ENCODE measurements at places on chromosomes 7 and 10.
A peak's percentile ranks its signal among the peaks of the same experiment; 100 is the strongest.

GRCh38 chr7:47525066-47525623 lies 56.8 kb downstream of the TNS3 start:
- no peak for DNase-seq

- DNase-seq: no peak
Observed at GRCh38 chr10:46247808-46248569, 38.8 kb upstream of the ANTXRL start.

GRCh38 chr7:43244232-43244631 lies 131.8 kb downstream of the HECW1 start:
- no peak for DNase-seq

GRCh38 chr7:103630318-103630717 lies 184.3 kb upstream of the SLC26A5 start:
- DNase-seq: no peak

- no peak for DNase-seq
Observed at GRCh38 chr10:132705173-132705572, 80.8 kb downstream of the NKX6-2 start.

GRCh38 chr7:46169384-46169755 lies 248.3 kb upstream of the IGFBP3 start:
- no peak for DNase-seq

GRCh38 chr10:98586096-98586495 lies 139.4 kb upstream of the HPS1 start:
- no peak for DNase-seq

DNA sequence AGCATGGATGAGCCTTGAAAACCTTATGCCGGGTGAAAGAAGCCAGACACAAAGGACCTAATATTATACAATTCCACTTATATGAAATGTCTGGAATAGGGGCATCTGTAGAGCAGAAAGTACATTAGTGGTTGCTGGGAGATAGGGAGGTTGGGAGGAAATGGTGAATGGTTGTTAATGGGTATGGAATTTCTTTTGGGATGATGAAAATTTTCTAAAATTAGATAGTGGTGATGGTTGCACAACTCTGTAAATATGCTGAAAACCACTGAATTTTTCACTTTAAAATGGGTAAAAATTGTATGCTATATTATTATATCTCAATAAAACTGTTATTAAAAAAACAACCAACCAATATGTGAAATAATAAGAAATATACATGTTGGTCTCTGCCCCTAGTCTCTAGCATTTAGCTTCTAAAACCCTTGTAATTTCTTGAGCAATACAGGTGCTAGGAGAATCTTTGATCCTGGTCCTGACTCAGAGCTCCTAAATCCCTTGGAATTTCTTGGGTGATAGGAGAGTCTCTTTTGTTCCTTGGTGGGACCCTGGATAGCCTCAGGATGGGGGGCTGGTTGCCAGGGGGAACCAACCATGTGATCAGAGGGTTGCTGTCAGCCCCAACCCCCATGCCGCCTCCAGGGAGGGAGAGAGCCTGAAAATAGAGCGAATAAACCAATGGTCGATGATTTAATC lies 64.0 kb downstream of the TACR2 start:
- DNase-seq: no peak

- DNase-seq: no peak
Observed at GRCh38 chr10:46528675-46529615, 27.5 kb downstream of the GPRIN2 start.

DNA sequence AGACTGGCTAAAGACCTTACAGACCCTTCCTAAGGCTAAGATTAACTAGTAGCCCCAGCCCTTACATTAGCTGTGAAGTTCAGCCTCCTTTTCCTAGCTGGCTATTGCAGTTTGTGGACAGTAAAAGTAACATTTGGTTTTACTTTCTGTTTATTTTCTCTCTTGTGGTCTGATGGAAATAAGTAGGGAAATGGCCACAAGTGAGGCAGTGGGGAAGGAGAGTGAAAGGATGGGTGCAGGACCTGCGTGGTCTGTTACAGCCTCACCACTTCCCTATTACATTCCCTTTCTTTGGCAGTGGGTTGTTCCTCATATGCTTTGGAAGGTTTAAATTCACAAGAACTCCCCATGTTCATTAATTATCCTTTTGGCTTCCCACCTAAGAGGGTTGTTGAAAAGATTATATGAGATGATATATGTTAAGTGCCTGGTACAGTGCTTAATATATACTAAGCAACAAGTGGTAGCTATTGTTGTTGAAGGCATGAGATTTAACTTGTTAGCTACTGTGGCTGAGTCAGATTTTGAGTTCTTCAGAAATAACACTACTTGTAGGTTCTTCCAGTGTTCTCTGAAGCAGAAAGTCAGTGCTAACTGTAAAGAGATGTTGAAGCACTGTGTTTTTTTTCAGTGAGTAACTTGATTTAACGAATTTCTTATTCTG lies 181.7 kb downstream of the ST7 start:
- no peak for DNase-seq

DNA sequence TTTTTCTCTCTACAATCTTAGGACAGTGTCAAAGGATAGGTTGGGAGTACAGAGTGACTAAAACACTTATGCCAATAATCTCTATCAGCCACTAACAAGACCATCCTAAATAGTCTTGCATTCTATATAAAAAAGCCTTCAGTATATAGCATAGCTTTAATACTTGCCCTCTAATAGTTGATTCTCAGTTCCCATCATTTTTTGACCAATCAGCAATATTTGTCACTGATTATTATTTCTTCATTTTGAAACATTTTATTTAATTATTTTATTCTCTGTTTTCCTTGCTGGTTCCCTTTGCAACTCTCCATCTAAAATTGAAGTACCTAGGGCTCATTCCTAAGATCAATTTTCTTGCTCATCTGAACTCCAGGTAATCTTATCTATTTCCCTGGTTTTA lies 470.0 kb downstream of the MAGI2 start:
- no peak for DNase-seq

- DNase-seq: no peak
Observed at GRCh38 chr10:132168571-132169030, 18.1 kb upstream of the DPYSL4 start.

GRCh38 chr10:106535304-106535953 lies 629.1 kb downstream of the SORCS1 start:
- DNase-seq: no peak

DNA sequence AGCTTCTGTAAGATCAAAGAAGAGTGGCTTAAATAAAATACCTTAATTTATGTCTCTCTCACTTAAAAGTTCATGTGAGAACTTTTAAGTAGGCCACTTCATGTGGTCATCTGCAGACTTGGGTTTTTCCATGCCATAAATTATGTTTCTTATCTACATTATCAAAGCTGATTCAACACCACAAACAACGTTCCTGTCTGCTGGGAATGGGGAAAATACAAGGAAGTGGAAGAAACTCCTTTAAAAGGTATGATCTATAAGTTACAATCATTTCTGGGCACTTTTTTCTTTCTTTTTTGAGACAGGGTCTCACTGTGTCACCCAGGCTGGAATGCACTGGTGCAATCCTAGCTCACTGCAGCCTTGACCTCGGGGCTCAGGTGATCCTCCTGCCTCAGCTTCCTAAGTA lies 16.9 kb upstream of the OTUD1 start:
- no peak for DNase-seq

DNA sequence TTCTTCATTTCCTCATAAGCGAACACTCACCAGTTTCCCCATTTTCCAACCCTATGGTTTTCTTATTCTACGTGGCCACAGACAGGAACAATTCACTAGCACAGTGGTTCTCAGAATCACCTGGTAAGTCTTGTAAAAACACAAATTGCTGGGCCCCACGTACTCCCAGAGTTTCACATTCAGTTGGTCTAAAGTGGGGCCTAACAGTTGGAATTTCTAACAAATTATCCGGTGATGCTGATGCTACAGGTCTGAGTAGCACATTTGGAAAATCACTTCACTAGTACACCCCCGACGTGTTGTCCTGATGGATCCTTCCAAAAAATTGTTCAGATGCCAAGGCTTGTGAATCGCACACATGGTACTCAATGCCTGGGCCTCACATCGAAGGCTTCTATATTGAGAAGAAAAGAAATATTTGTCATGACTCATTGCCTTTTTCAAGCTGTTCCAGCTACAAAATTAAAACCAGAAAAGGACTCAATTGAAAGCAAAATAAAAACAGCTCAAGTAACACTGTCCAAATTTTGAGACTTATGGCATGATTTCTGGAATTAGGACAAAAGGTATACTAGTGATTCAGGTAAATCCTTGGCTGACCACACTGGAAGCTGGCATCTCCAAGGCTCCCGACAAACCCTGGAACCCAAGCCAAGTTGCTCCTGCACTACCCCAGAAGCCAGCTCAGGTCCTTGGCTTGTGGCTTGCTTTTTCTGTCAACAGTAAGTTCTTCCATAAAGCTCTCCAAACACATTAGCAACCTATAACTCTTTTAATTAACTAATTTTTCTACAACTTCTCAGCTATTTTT lies 12.9 kb upstream of the VIM start:
- no peak for DNase-seq

DNA sequence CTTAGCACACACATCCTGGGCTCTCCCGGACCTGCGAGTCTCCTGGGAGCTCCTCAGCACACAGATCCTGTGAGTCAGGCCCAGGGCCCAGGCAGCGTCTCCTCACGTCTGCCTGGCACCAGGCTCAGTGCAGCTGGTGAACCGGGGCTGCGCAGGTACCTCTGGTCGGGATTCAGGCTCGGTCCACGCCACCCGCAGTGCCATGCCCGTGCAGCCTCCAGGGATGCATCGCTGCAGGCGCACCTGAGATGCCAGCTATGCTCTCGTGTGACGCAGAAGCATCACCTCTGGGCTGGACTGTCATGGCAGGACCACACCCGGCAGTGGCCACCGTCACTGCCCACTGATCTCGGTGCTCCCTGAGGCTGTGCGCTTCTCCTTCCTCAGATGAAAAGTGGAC lies 52.0 kb downstream of the NKX6-2 start:
- DNase-seq: no peak

- no peak for DNase-seq
Observed at GRCh38 chr10:114286921-114287320, 47.9 kb downstream of the VWA2 start.

DNA sequence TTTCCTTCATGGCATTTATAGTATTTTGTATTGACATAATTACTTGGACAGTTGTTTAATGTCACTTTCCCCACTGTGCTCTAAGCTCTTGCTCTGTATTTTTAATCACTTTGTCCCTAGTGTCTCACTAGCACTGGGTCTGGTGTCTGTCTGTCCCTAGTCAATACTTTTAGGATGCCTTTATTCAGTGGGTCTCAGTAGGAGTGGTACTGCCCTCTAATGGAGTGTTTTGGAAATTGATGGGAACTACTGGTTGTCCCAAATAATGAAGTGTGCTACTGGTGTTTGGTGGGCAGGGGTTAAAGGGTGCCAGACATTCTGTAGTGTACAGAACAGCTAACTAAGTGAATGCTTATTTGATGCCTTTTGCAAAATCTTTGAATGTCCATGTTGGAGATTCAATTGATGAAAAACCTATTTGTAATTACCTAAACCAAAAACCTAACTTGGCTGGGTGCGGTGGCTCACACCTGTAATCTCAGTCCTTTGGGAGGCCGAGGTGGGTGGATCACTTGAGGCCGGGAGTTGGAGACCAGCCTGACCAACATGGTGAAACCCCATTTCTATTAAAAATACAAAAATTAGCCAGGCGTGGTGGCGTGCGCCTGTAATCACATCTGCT lies 33.3 kb downstream of the CDK14 start:
- no peak for DNase-seq

DNA sequence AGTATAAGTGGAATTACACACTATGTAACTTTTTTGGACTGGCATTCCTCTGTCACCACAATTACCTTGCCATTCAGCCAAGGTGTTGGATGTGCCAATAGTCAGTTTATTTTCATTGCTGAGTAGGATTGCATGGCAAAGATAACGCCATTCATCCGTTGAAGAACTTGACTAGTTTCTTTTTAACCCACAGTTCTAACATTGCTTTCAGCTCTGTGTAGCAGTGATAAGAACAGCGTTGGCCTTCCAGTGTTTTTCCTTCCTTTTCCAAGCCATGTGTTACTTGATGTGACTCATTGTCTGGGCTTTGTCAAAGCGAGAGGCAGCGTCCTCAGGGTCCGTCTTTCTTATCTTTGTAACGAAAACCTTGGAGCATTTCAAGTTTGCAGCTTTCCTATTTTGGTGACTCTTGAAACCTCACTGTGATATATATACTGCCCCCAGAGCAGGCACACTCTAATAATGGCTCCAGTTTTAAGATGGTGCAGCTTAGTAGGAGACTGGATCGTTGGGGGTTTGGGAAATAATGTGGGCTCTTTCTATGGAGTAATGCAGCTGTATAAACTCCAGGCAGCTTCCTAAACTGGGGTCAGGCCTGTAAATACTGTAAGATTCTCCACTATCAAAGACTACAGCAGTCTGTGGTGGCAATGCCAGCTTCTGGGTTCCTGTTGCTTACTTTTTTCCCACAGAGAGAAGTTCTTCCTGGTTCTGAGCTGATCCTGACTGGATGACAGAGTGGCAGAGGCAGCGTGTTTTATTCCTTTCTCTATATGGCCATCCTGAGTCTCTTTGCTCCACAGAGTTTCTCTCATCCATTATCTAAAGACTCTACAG lies 41.7 kb downstream of the AKR1E2 start:
- no peak for DNase-seq

- DNase-seq: no peak
Observed at GRCh38 chr10:71697938-71698709, 21.5 kb downstream of the C10orf105 start.

- DNase-seq: peak; percentile 15
Observed at GRCh38 chr10:70132098-70133029, at the start of gene AIFM2. TSS of gene AIFM2 (minus strand) at chr10:70132825. CDS start at chr10:70124084, 8,741 bp downstream.

DNA sequence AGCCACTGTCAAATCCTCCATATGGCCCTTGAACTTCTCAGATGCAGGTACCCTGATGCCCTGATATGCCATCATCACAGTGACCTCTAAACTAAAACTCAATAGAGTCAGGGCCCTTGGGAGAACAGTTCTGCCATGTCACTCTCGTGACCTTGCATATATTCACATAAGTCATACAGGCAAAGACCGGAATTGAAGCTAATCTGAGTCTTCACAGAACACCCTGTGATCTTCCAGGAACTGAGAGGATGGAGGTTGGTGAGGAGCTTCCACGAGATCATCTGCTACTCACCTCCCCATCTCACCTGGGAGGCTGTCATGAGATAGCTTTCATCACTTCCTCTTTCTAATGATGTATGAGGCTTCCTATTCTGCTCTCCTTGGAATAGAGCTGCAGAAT lies 228.7 kb upstream of the CCDC6 start:
- DNase-seq: no peak

DNA sequence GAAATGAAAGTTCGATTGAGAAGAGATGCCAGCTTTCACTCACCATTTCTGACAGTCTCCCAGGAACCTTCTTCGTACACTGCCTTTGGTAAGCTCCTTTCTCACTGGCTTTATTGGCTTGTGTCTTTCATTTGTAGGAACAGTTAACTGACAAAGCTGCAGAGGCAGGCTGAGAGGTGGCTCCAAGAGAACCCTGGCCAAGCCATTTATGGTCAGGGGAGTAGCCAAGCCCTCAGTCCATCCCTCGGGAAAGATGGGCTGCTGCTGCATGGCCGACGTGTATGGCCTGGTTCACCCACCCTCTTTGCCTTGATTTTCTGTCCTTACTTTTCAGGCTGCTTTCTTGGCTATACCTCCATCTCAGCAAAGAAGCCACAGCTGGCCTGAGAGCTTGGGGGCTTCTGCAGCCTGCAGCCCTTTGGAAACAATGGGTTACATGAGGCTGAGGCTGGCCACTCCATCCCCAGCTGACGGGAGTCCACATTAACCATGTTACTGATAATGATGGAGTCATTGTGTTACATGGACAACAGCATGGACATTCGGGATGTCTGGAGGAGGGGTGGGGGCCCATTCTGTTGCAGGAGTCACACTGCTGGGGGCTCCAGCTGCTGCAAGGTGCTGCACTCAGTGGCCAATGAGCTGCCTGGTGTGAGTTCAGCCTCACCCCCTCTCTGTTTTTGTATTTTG lies at the start of gene OPALIN:
TSS of gene OPALIN (minus strand) at position 152 of the 690 bp plus-strand sequence. CDS start at position 46, 106 bp downstream.
- no peak for DNase-seq

- no peak for DNase-seq
Observed at GRCh38 chr7:51366172-51366728, 49.6 kb upstream of the COBL start.
